ENCODE measurements at places on chromosomes 2 and 18. TPM values are rescaled to one million over a fixed set of nuclear protein-coding genes. Genes with fewer than 3 reads are reported as not detected.
A peak's percentile ranks its signal among the peaks of the same experiment; 100 is the strongest.

SCYGR4 gene
- not detected for total RNA-seq

SPR gene
- total RNA-seq: 6.5 TPM

ASIC4 gene
- total RNA-seq: 0.16 TPM

GREB1 gene
- total RNA-seq: 174 TPM

GRCh38 chr2:3319745-3320566, 57.7 kb downstream of the EIPR1 start:
- H3K27ac ChIP-seq: no peak overlapping the region
- H3K27me3 ChIP-seq: no peaks in the 10 kb centered on the region
- peaks cover 7% of the 10 kb centered on the region for H3K36me3 ChIP-seq
- no peak for DNase-seq

DNA sequence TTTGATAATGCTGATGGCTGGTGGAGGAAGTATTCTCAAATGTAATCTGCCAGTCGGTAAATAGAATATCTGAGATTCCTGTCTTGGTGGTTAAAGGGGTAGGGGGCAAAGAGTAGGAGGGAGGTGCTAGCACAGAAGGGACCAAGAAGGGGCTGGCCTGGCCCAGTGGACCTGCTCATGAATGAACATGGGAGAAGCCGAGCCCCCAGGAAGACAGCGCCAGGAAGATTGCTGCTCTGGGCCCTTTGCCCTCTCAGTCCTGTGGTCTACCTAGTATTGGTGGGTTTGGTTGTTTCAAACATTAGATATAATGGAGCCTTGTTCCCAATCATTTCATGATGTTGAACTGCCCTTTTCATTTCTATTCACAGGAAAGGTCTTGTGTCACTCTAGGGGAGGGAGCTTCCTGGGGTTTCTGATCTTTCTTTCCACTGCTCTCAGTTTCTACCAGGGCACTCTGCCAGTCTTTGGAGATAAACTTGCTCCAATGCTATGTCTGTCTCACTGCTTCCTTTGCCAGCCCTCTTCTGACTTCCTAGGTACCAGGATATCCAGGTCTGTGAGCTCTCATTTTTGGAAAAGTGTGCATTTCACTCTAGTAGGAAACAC, 5.3 kb upstream of the MOCOS start:
- H3K27ac ChIP-seq: no peak overlapping the region
- H3K27me3 ChIP-seq: peaks cover 41% of the 10 kb centered on the region
- no peak overlapping the region for H3K4me3 ChIP-seq
- no peaks in the 10 kb centered on the region for H3K4me1 ChIP-seq
- DNase-seq: no peak

DNA sequence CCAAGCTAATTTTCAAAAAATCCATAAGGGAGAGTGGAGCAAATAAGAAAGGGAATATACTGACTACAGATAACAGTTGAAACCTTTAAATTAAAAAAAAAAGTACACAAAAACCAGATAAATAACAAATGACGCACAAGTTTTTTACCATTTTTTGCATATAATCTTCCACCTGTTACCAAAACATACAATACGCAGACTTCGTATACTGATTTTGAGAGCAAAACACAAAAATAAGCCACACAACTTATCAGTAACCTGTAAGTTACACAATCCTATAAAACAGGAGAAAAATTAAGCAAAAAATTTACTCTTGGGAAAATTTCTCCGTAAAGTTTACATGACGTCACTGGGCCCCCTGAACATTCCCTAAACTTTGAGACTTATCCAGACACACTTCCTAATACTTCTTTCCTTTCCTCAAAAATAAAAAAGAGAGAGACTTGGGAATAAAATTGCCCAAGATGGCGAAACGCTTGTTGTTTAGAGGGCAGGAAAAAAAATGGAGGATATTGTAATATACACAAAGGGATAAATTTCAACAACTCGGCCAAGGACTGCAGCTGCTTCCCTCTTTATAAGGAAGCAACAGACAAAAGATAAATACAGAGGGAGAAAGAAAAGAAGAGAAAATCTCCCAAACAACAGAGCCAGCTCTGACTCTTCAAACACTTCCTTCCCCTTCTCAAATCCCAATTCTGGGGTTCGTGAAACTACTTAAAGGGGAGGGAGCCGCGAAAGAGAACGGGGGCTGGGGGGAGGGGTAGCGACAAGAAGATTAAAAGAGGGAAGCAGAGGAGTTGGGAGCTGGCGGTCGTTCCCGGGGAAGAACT, 1.6 kb downstream of the BAZ2B start:
- DNase-seq: no peak
- peak overlapping the region; percentile 98 for H3K27ac ChIP-seq
- no peaks in the 10 kb centered on the region for H3K27me3 ChIP-seq
- H3K36me3 ChIP-seq: no peaks in the 10 kb centered on the region
- H3K4me3 ChIP-seq: peak overlapping the region; percentile 93
- H3K4me1 ChIP-seq: peaks cover 3% of the 10 kb centered on the region

DNA sequence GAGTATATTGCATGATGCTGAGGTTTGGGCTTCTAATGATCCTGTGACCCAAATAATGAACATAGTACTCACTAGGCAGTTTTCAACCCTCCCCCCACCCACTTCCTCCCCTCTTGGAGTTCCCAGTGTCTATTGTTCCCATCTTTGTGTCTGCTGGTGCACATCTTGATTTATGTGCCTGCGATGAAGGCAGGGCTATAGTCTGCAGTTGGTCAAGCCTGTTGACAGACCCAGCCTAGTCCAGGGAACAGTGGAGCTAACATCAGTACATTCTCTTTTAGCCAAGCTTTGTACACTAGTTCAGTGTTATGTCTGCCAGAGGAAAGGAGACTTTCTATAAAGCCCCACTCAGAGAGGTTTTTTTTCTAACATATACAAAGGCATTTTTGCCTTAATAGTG, 287.6 kb downstream of the CPS1 start:
- H3K27me3 ChIP-seq: no peaks in the 10 kb centered on the region
- H3K27ac ChIP-seq: no peak overlapping the region
- no peaks in the 10 kb centered on the region for H3K4me1 ChIP-seq
- no peak overlapping the region for H3K4me3 ChIP-seq
- no peaks in the 10 kb centered on the region for H3K36me3 ChIP-seq

Measured in endodermal cell (in vitro differentiated cells).